Mucosa of gallbladder (tissue), 1 donor: ENCODE measurements at places on chromosomes 6 and 20. TPM values are rescaled to one million over a fixed set of nuclear protein-coding genes. Genes with fewer than 3 reads are reported as not detected.

DNA sequence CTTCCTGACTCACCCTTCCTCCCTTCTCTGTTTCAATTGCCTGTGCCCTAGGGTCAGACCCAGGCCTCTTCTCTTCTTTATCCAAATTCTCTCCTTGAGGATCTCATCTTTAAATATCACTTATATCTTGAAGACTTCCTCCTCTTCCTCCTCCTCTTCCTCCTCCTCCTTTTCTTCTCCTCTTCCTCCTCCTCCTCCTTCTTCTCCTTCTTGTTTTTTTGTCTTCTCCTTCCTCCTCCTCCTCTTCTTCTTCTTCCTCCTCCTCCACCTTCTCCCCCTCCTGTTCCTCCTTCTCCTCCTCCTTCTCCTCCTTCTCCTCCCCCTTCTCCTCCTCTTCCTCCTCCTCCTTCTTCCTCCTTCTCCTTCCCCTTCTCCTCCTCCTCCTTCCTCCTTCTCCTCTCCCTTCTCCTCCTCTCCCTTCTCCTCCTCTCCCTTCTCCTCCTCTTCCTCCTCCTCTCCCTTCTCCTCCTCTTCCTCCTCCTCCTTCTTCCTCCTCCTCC lies 127.6 kb upstream of the AKIRIN2 start:
- no peak for DNase-seq

GRCh38 chr6:149964308-149965193 lies 808 bp downstream of the ULBP1 start:
- no peak for DNase-seq

- no peak for DNase-seq
These were observed 28.8 kb downstream of the RWDD2A start for GRCh38 chr6:83221889-83222479.

SCP2D1 gene
- total RNA-seq: not detected

GRCh38 chr6:137914530-137915193 lies 47.6 kb downstream of the TNFAIP3 start:
- no peak for DNase-seq

JPH2 gene
- total RNA-seq: 48.9 TPM
